ENCODE measurements at places on chromosomes 13 and 19.

DNA sequence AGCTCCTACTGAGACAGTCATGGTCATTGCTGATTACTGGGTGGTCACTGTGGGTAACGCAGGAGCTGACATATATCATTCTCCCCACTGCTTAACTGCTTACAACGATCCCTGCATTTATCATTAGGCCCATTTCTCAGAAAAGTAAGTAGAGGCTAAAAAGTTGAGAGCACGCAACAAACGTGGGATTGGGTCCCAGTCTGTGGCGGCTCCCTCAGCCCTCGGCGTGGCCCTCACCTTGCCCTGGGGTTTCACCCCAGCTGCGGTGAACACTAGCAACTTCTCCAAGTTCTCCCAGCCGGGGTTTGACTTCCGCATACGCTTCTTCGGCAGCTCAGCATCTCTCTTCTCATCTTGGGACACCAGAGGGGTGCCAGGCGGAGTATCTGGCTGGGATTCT is 2.5 kb downstream of the PNKP start:
- no peak for DNase-seq

- DNase-seq, result no peak
These were observed 38.8 kb upstream of the TPP2 start for GRCh38 chr13:102558029-102558428.

GRCh38 chr13:51122868-51123566 is 11.9 kb upstream of the C13orf42 start:
- DNase-seq, result peak; percentile 29

DNA sequence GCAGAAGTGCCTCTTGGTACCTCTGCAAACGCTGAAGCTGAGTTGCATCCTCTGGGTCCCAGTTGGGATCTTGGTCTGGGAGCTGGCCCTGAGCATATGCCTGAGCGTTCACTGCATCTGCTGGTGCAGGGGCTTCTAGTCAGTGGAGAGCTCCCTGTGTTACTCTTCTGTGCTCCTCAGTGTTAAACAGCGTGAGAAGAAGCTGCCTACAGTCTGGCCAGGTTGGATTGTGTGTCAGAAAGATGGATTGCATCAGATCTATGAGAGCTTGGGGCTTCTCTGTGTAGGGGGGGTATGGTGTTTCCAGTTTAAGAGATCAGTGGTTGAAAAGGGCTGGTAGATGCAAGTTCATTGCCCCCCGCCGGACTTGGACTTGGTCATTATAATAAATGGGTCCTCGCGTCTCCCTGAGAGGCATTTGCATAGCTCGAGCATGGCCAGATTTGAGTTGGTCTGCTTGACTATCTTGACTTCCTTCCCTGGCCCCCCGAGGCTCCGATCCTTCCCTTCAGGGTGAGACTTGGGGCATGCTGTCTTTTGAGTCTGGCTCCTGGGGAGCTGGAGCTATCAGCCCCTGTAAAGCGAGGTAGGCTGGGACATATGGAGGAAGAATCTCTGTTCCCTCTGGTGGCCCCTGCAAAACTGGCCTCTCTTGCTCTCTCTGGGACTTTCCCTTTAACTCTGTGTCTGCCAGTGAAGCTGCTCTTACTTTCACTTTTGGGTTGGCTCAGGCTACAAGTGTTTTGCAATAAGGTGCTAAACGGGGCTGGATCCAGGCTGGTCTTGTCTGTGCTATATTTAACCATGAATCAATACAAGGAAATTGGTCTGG is 52.9 kb downstream of the OR10H4 start:
- peak; percentile 7 for DNase-seq

DNA sequence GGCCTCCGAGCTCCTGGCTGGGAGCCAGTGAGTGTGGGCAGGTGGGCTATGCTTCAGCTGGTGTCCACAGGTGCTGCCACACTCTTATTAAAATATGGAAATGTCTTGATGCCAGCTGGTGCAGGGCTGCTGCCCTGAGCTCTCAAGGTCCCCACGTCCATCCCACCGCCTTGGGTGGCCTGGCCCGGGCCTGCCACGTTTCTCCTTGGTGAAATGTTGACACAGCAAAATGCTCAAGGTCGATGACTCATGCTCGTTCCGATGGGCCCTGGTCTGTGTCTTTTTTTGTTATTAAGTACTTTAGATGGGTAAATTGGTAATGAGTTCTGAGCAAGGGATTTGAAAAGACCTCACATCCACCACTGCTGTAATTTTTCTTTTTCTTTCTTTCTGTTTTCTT is 524.7 kb downstream of the MYO16 start:
- DNase-seq, result no peak

GRCh38 chr19:18975011-18975410 is 34.0 kb upstream of the HOMER3 start:
- DNase-seq, result no peak

DNA sequence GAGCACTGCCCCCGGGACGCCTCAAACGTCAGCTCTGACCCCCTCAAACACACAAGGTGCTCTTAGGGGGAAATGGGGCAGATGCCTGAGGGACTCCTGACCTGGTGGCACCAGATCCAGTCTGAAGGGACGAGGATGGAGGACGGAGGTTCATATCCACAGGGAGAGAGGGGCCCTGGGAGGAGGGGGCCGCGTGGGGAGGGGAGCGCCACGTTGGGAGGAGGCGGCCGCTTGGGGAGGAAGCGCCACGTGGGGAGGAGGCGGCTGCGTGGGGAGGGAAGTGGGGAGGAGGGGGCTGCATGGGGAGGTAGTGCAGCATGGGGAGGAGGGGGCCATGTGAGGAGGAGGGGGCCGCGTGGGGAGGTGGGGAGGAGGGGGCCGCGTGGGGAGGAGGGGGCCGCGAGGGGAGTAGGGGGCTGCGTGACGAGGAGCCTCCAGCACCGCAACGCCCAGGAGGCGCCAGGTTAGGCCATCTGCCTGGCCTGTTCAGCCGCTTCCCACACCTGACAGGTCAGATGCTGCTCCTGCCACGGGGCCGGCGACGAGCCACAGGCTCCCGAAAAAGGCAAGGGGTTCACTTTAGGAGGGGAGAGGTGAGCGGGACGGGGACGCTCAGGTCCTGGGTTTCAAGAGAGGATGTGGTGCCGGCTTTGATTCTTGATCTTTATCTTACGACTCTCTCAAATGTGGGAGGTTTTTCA is 36.7 kb upstream of the C13orf46 start:
- no peak for DNase-seq

- DNase-seq, result no peak
These were observed 65.6 kb downstream of the IER2 start for GRCh38 chr19:13215572-13216380.

- DNase-seq, result no peak
These were observed 526.5 kb downstream of the PCDH9 start for GRCh38 chr13:66703597-66703996.

DNA sequence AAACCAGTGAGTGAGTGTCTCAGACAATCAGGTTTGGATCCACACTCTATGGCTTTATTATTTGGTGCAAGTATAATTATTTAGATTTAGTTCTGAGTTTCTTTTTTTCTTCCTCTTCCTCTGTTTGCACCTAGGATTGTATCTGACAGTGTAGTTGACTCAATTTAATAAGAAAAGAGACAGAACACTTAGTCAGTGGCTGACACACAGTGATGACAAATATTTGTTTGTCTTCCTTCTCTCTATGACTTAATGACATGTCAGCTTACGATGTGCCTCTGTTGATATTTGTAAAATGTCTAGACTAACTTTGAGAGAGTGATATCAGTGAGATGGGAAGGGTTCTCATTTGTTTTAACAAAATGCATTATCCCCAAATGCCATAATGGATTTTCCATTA is 129.5 kb upstream of the SLC10A2 start:
- no peak for DNase-seq

DNA sequence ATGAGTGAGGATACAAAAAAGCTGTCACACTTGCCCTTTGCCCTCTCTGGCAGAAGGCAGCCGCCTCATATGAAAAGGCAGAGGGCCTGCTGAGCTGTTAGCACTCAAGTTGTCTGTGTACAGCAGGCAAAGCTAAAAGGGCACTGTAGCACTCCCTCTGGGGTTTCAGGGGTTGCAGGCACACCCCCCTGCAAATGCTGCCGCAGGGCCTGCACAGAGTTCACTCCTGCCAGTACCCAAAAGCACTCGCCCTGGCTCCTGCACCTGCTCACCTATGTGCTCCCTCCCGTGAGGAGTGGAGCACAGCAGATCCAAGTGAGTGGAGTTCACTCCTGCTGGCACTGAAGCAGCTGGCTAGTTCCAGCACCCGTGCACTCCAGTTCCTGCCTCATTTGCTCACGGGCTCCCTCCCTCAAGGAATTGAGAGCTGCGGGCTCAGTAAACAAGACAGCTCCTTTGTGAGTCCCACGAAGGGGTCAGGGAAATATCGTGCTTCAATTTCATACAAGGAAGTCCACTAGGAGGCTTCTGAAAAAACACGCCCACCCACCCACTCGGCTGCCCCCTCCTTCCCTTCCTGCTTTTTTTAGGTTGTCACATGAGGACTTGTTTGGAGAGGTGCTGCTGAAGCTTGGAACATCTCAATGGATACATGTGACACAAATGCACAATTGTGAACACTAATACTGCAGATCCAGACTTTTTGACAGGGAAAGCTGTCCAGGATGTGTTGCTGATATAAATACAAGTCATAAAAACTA is 9.9 kb upstream of the RCBTB2 start:
- no peak for DNase-seq

- DNase-seq, result no peak
These were observed 128.2 kb downstream of the TBC1D4 start for GRCh38 chr13:75353781-75354193.

All from left renal pelvis (tissue), 4 donors.